ENCODE measurements at places on chromosomes 2 and 18. TPM values are rescaled to one million over a fixed set of nuclear protein-coding genes. Genes with fewer than 3 reads are reported as not detected.

GYPC gene
- 146 TPM for polyA plus RNA-seq

SIX3 gene
- not detected for polyA plus RNA-seq

RNF138 gene
- polyA plus RNA-seq, result 5.4 TPM

ALPI gene
- polyA plus RNA-seq, result not detected

GPR45 gene
- not detected for polyA plus RNA-seq

Data from heart right ventricle (tissue), 16 donors.